ENCODE measurements at places on chromosomes 5 and 9.

DNA sequence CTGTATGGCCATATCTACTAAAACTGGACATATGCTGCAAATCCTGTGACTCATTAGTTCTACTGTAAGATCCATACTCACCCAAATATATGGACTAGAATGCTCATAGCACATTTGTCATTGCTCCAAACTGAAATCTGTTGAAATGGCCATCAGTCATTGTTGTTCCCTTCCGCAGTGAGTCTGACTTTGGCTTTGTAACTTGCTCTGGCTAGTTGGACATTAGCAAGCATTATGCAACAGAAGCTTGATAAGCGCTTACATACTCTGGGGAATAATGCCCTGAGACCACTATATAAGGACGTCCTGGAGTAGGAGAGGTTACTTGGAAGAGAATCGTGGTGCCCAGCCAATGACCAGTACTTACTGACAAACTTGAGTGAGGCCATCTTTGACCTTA lies 9.0 kb downstream of the KIAA1958 start:
- DNase-seq, result no peak
- no peak overlapping the region for H3K4me3 ChIP-seq
- H3K4me1 ChIP-seq, result no peaks in the 10 kb centered on the region
- no peaks in the 10 kb centered on the region for H3K36me3 ChIP-seq
- H3K27me3 ChIP-seq, result no peaks in the 10 kb centered on the region

GRCh38 chr9:113646946-113647914 lies 183.7 kb downstream of the RGS3 start:
- no peak for DNase-seq
- no peaks in the 10 kb centered on the region for H3K27me3 ChIP-seq
- no peaks in the 10 kb centered on the region for H3K36me3 ChIP-seq
- peaks cover 21% of the 10 kb centered on the region for H3K4me1 ChIP-seq
- H3K27ac ChIP-seq, result no peak overlapping the region

GRCh38 chr9:32704343-32704742 lies 68.9 kb upstream of the TAF1L start:
- no peaks in the 10 kb centered on the region for H3K4me1 ChIP-seq
- H3K27ac ChIP-seq, result no peak overlapping the region
- no peaks in the 10 kb centered on the region for H3K36me3 ChIP-seq
- no peak for DNase-seq

- no peak overlapping the region for H3K4me3 ChIP-seq
- no peaks in the 10 kb centered on the region for H3K36me3 ChIP-seq
- H3K27me3 ChIP-seq, result no peaks in the 10 kb centered on the region
Observed at GRCh38 chr9:20209391-20210340, 412.6 kb downstream of the MLLT3 start.

- peak overlapping the region; percentile 74 for H3K27ac ChIP-seq
- H3K36me3 ChIP-seq, result no peaks in the 10 kb centered on the region
- peak; percentile 34 for DNase-seq
- H3K27me3 ChIP-seq, result no peaks in the 10 kb centered on the region
- H3K4me3 ChIP-seq, result no peak overlapping the region
- H3K4me1 ChIP-seq, result peaks cover 33% of the 10 kb centered on the region
Observed at GRCh38 chr9:134895097-134895496, 14.5 kb downstream of the FCN2 start.

- H3K4me1 ChIP-seq, result no peaks in the 10 kb centered on the region
- H3K4me3 ChIP-seq, result peak overlapping the region; percentile 67
- DNase-seq, result peak; percentile 80
Observed at GRCh38 chr5:124746916-124747790, 714 bp upstream of the ZNF608 start.

DNA sequence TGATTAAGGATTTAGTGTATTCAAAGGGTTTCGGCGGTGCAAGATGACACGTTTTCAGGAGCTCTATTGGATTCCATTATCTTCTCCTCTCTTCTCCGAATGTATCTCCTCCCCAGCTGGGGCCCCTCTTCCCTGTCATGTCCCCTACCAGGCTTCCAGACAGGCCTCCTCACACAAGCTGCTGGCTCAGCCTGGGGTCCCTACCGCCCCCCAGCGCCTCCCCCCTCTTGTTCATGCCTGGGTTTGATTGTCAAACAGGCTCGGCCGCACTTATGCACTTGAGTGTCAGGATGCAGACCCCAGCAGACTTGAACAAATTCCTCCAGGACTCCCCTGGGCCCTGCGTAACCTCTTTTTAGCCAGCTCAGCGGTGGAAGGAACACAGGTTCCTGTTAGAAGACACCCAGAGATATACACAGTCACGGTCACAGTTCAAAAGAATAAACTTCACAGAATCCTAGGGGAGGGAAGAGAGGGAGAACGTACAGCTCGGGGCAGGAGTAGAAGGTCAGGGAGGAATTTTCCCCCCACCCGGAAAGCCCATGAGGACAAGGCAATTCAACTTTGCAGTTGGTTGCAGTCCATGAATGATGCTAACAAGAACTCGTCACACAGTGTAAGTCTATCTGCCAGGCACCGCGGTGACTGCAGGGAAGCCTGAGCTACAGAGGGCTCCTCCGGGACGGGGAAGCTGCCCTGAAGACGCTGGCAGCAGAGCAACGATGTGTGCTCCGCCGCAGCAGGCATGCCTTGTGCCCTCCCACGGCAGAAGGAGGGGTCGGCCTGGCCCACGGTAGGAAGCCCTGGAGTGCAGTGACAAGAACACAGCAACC lies 560.0 kb downstream of the BNC2 start:
- H3K4me3 ChIP-seq, result no peak overlapping the region
- no peaks in the 10 kb centered on the region for H3K27me3 ChIP-seq
- H3K27ac ChIP-seq, result no peak overlapping the region
- H3K4me1 ChIP-seq, result no peaks in the 10 kb centered on the region
- no peak for DNase-seq
- no peaks in the 10 kb centered on the region for H3K36me3 ChIP-seq

DNA sequence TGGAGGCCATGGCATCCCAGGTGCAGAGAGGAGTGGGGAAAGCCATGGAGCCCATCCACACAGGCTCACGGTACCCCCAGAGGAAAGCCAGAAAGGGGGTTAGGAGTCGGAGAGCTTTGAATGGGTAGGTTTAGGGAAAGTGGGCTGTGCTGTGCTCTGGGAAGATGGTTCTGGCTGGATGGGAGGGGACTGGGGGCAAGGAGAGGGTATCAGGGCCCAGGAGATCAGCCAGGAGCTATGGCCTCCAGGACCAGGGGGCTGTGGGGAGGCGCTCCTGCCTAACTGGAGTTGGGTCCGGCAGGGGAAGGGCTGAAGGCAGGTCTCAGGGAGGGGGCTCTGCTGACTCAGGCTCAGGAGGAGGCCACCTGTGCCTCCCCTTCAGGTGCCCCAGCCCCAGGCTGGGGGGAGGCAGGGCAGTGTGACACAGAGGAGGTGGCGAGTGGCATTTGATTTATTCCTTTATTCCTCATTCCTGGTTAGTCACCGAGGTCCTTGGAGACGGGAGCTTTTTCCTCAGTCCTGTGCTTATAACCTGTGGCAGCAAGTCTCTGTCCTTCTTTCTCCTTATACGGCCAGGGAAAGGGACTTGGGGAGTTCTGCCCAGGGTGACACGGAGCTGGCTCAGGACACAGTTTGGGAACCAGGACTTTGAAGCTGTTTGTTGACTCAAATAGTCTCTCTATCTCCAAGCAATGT lies 60.8 kb downstream of the TSTD2 start:
- no peak for DNase-seq
- no peaks in the 10 kb centered on the region for H3K27me3 ChIP-seq
- no peaks in the 10 kb centered on the region for H3K4me1 ChIP-seq
- no peak overlapping the region for H3K27ac ChIP-seq

DNA sequence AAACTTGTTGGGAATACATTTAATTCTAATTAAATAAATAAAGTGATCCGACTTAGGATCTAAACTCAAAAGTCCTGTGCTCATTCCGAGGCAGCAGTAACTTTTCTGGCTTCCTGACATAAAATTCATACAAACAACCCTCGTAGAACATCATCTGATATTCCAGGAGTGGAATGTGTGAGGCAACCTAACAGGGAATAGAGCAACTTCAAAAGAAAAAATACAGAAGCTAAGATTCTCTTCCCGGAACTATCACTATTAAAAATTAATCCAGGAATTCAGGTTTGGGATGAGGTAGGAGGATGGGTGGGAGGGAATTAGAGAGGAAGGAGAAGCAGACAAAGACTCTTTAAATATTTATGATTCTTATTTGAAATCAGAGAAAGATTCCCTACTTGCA lies 32.9 kb upstream of the TRIO start:
- H3K27me3 ChIP-seq, result no peaks in the 10 kb centered on the region
- no peaks in the 10 kb centered on the region for H3K36me3 ChIP-seq
- no peak for DNase-seq
- H3K4me1 ChIP-seq, result peaks cover 19% of the 10 kb centered on the region

DNA sequence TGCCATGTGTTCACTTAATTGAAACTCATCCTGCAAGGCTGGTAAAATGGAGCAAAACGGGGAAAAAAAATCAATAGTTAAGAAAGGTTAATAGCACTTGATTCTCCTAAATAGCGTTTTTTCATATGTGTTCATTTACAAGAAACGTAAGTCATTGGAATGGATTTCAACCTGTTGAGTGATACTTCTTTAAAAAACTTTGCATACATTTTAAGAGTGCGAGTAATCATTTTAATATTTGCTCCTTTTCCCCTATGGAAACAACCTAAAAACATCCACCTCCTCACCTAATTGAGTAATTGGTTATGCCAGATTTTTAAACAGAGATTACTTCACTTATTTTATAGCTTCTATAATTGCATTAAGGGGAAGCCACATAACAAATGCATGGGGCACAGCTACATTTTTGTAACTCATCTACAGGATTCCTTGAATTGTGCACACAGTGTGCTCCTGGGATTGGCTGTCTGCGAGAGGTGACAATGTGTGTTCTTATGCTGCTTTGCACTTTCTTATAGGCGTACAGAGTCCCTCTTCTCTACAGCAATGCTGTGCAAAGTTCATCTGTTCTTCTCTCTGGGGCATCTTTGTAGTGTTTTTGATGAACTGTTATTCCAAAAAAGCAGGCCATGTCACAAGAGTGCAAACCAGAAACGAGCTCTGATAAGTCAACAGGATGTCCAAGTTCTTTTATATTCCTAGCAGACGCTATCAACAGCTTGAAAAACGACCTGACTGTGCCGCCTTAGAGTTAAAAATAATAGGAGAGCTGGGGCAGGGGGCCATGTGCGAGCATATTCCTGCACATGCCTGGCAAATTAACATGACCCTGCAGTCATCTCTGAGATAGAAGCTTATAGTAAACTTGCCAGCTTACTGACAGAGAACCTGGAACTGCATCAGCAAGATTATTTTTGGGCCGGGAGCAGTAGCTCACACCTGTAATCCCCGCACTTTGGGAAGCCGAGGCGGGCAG lies 117.9 kb downstream of the GOLPH3 start:
- H3K36me3 ChIP-seq, result peaks cover 6% of the 10 kb centered on the region
- no peak for DNase-seq
- peak overlapping the region; percentile 21 for H3K27ac ChIP-seq

Data from heart left ventricle (tissue), 16 donors.